AG10803 (cell line): ENCODE measurements at places on chromosomes 1 and 21.

DNA sequence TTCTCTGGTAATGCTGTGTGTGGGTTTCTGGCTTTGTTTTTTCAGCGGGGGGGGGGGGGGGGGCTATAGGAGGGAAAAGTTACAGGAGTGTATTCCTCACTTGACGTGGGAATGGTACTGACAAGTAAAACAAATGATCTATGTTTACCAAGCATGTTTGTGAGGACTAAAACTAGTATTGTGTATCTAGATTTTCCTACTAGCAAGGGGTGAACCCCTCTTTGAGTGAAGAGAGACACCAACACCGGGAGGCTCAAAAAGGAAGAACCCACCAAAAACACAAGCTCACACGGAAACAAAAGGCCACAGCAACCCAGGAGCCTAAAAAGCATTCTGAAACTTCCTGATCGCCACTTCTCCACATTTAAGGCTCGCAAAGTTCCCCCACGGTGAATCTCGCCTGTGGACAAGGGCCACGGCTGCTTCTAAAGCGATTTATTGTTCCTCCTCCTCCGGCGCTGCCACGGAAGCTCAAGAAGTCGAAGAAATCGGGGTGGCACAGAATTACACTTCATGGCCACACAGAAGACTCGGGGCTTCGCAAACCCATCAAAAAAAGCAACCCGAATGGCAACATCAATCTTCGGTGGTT is 703 bp downstream of the PUM1 start:
- no peak for DNase-seq

GRCh38 chr1:57204942-57205787 is 218.7 kb downstream of the DAB1 start:
- no peak for DNase-seq

DNA sequence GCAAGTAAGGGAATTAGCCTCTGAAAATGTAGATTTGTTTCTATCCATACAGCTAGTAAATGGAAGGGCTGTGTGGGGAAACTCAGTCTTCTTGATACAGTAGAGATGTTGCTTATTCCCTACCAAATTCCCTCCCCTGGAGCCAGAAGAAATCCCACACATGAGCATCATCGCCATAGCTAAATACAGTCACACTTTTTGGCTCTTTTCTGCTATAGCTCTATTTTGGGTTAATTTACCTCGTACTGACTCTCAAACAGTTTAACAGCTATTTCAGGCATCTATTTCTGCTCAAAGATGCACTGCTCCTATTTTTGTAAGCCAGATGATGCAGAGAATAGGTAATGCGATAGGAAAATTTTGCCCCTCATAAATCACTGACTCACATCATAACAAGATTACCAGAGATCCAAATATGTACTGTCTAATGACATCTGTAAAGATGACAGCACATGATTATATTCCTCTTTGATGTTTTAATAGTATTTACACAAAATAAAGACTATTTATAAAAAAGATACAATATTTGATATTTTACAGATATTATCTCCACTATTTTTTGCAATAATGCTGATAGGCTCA is 58.6 kb downstream of the XCL1 start:
- no peak for DNase-seq

DNA sequence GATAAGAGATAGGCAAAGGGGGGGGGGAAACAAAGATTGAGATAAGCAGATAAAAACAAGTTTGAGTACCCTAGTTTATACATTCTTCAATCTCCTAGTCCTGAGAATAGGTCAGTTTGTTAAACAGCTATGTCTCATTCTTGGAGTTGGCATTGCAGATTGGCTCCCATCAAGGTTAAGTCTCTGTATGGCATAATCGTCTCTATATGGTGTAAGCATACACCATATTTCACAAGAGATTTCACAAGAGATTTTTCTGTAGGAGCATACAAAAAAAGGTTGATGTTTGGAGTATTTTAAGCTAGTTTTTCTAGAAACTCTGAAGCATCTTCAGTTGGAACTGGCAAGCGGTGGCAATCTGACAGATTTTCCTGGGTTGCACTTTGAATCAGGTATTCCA is 35.8 kb downstream of the NCAM2 start:
- DNase-seq, result no peak

DNA sequence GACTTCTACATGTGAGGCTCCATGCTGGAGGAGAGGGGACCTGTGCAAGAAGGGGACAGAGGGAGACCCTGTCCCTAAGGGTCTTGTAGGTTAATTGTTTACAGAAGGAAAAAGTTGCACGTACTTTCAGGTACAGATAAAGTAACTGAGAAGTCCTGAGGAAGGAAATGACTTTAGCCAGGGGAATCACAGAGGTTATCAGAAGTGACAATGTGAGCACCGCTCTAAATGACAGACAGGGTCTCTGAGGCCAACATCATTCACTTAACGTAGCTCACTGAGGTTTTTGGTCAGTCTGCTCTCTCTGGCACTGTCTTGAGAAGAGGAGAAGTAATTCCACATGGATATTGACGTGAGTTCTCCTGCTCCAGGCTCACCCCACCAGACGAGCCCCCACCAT is 12.0 kb downstream of the TAF5L start:
- no peak for DNase-seq

GRCh38 chr1:194710671-194711070 is 1524.3 kb upstream of the B3GALT2 start:
- no peak for DNase-seq

- no peak for DNase-seq
These were observed 22.9 kb upstream of the IGSF3 start for GRCh38 chr1:116690396-116690848.

- peak; percentile 20 for DNase-seq
These were observed 48.6 kb downstream of the WNT2B start for GRCh38 chr1:112557385-112557784.

- no peak for DNase-seq
These were observed 314.1 kb upstream of the USP25 start for GRCh38 chr21:15415541-15416261.
